ENCODE measurements at places on chromosomes 13 and 19.

DNA sequence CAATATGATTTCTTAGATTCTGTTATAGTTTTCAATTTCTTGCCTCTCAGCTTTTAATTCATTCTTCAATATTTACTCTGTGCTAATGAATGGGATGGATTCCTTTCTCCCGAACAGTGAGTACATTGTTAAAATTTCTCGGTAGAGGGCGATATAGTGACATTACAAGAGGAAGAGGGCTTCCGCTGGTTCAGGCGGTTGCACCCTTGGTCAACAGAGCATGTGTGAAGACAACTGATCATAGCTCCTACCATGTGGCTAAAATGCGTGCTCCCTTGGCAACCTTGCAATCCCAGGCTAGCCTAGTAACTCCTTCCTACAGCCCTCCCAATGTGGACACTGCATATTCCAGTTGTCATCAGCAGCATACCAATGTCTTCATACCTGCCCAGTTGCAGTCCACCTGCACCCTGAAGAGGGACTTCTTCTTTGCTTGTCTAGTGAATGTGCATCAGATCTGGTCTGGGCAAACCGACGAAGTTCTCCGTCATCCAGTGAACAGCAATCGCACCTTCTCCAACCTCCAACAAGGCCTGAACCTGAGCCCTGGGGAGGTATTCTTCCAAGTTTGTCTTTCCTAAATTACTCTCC lies 653.0 kb upstream of the GPC6 start:
- no peak for DNase-seq

GRCh38 chr19:58513213-58513693 lies 1.5 kb upstream of the SLC27A5 start:
- DNase-seq, result no peak

- DNase-seq, result no peak
Observed at GRCh38 chr13:64709079-64709478, 2521.1 kb downstream of the PCDH9 start.

DNA sequence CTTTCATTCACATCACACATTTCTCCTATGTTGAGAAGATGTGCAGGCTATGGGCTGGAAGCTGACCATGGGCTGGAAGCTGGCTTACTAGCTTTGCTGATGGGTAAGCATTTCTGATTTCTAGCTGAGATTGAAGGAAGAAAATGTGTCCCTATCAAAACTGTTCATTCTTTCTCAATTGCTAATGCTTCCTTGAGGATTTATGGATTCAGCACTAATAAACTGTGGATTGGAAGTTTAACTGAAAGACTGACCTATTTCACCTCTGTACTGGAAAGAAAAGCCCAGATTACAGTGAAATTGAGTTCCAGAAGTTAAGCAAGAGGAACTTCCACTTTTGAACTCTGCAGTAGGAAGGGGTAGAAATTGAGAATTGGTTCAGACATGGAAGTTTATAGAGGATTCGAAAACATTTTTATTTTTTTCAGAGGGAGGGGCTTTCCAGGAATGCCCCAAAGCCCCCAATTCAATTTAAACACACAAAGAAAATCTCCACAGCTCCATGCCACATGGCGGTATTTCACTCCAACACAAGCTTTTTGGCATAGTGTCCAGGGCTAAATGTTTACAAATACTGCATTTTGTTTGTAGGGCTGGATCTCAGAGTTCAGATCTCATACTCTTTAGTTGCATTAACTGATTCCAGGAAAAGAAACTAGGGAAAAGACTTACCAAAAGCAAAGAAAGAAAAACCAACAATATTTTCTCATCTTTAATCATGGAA lies 61.2 kb upstream of the ARGLU1 start:
- DNase-seq, result no peak

DNA sequence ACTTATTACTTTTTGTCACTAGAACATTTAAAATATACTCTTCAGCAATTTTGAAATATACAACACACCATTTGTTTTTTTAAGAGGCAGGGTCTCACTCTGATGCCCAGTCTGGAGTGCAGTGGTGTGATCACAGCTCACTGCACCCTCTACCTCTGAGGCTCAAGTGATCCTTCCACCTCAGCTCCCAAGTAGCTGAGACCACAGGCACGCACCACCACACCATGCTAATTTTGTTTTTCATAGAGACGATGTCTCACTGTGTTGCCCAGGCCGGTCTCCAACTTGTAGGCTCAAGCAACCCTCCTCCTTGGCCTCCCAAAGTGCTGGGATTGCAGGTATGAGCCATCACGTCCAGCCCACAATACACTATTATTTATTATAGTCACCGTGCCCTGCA lies 2.6 kb downstream of the IGFL2 start:
- DNase-seq, result no peak

- DNase-seq, result no peak
Observed at GRCh38 chr13:98506322-98506721, 70.6 kb downstream of the STK24 start.

- DNase-seq, result no peak
Observed at GRCh38 chr13:99391781-99392469, 84.7 kb upstream of the GPR183 start.

- DNase-seq, result no peak
Observed at GRCh38 chr19:33811736-33812387, 15.2 kb downstream of the KCTD15 start.

DNA sequence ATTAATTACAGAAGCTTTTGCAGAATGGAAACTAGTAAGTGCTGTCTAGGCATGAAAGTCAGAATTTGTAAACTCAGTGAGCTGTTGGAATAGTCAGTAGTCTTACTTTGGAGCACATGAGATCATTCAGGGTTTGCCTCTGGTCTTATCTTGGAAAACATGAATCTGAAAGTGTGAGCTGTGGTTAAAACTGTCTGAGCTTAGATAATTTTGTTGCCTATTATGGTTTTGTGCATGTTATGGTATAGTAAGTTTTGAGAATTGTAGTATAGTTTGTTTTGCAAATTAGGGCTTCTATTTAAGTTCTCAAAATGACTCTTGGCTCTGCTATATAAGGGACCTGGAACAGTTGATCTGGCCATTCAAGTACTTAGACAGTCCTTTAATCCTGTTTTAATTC lies 53.7 kb upstream of the TRPC4 start:
- no peak for DNase-seq

DNA sequence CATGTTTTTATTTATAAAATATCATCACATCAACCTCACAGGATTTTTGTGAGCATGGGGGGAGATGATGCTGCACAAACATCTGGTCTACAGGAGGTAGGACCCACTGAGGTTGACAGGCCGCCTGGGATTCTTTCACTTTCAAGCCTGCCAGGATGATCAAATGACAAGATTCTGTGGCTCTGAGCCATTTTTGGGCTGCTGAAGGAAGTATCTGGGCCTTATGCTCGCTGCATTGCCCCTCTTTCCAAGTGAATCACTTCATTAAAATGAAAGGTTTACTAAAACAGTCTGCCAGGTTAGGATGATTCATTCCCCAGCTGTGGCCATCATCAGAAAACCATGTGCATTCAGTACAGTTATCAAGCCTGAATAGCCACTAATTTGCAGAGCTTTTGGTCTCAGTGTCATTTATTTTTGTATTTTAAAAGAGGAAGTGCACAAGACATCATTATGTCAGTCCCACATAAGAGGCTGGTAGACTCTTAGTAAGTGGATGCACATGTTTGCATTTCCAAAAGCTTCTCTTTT lies 34.4 kb downstream of the STARD13 start:
- DNase-seq, result no peak

- DNase-seq, result no peak
Observed at GRCh38 chr13:76425935-76426334, 460.3 kb downstream of the KCTD12 start.

GRCh38 chr19:7550987-7551761 lies 15.7 kb downstream of the PNPLA6 start:
- DNase-seq, result no peak

DNA sequence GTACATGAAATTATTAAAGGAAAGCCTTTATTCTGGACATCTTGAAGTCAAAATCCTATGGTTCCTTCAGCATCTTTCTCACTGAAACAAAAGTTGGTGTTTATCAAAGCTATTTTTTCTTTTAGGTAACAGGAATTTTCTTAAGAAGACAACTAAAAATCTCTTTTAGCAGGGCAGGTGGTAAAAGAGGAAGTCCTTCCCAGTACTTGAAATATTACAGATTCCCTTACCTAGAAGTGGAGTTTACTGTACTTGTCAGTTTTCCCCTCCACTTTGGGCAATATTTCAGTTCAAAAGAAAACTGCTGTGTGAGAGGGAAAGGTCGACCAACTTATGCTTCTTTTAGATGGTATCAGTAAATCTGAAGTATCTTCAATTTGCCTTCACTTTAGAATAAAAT lies 64.3 kb upstream of the TDRD3 start:
- DNase-seq, result no peak

DNA sequence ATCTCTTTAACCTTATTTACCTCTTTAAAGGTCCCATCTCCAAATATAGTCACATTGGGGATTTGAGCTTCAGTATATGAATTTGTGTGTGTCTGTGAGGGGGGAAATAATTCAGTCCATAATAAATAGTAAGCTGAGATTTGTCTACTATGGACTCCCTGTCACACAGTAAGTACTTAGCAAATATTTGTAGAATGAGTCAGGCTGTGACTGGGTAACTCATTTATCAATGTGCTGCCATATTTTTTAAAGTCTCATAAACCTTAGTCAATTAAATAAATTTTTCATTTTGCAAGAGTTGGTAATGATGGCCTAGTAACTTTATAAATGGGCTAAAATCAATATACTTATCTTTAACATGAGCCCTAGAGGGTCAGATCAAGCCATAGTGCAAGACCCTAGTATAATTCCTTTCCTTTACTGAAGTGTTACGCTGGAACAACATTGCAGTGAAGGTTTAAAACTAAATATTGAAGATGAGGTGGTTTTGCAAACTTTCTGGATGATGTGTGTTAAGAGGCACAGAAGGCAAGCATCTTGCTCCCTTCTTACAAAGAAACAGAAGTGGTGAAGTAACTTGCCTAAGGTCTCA lies 305.1 kb downstream of the KCNRG start:
- DNase-seq, result no peak

DNA sequence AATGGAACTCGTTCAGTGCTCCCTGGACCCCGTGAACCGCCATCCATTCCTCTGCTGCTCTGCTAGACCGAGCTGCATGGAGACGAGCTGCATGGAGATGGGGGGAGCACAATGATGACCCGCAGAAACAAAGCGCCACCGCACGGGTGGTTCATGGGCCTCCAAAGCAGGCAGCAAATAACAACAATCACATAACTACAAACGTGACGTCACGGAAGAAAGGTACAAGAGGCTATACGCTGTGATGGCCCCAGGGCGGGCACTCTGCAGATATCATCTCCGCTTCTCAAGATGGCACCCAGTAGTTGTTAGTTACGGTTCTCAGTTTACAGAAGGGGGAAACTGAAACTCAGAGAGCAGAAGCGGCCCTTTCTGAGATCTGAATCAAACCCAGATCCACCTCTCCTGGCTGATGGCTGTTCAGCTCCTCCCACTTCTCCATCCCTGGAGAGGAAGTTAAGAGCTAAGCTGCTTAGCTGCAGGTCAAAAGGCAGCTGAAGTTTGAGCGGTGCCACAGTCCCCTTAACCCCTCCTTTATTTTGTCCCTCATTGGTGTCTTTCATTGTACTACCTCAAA lies 1.7 kb downstream of the ATP13A1 start:
- no peak for DNase-seq

- DNase-seq, result no peak
Observed at GRCh38 chr19:7916955-7917266, 2.3 kb downstream of the TGFBR3L start.

DNA sequence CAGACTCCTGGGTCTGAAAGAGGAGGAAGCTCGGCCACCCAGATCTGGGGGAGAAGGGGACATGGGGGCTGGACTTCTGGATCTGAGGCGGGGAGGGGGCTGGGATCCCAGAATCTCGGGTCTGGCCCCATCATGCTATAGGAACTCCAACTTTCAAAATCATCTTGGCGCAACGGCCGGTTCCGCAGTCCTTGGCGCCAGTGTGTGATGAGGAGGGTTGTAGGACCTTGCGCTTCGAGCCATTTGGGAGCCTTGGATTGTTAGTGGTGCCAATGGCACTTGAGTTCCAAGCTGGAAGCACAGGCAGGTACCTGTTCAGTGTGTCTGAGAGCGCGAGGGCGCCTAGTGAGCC lies 324 bp downstream of the RUVBL2 start:
- DNase-seq, result no peak

GRCh38 chr19:30066781-30067759 lies 125.0 kb downstream of the URI1 start:
- no peak for DNase-seq

GRCh38 chr13:52984881-52985363 lies 43.7 kb upstream of the OLFM4 start:
- DNase-seq, result no peak
